ENCODE measurements at places on chromosomes 3 and 15.
A peak's percentile ranks its signal among the peaks of the same experiment; 100 is the strongest.

DNA sequence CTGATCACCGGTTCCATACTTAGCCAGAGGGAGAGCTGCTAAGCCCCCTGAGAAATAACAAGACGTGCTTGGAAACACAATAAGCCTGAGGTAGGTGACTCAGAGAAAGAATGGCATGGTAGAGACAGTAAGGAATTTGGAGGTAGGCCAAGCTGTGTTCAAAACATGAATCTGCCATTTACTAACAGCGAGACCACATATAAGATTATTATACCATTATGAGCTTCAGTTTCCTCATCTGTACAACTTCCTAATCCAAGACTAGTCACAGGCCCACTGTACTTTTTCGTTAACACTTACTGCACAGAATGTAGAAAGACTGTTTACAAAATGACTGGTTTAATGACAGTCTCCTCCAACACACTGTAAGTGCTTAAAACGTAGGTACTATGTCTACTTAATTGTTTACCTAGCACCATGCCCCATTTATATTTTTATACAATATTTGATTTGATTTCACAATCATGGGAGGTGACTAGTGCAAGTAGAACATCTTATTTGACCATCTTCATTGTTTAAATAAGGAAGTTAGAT, 25.7 kb downstream of the ATOSA start:
- no peak for DNase-seq

GRCh38 chr15:95051861-95052260, 820.5 kb downstream of the MCTP2 start:
- DNase-seq, result no peak

GRCh38 chr3:187709155-187709554, 6.8 kb upstream of the RTP2 start:
- no peak for DNase-seq

GRCh38 chr3:112778353-112778948, 68.2 kb downstream of the CD200R1L start:
- peak; percentile 23 for DNase-seq

GRCh38 chr3:169062501-169062900, 601.0 kb downstream of the MECOM start:
- no peak for DNase-seq

- DNase-seq, result no peak
Measured at GRCh38 chr3:100083209-100083608, 31.1 kb downstream of the FILIP1L start.

DNA sequence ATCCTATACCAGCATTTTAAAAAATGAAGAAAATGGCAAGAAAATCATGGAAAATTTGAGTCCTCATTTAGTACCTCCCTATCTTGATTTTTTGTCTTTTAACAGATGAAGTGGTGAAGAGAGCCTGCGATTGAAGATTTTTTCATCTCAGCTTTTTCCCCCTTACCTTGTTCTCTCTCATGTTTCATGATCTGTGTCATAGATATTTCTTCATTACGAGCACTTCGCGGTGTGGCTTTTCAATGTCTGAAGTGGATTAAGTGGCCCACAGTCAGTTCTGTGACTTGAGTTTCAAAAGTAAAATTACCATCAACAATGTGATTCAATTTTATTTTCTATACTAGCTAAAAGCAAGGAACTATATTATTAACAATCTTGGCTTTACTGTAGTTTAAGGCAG, 147.2 kb downstream of the FNDC3B start:
- no peak for DNase-seq

DNA sequence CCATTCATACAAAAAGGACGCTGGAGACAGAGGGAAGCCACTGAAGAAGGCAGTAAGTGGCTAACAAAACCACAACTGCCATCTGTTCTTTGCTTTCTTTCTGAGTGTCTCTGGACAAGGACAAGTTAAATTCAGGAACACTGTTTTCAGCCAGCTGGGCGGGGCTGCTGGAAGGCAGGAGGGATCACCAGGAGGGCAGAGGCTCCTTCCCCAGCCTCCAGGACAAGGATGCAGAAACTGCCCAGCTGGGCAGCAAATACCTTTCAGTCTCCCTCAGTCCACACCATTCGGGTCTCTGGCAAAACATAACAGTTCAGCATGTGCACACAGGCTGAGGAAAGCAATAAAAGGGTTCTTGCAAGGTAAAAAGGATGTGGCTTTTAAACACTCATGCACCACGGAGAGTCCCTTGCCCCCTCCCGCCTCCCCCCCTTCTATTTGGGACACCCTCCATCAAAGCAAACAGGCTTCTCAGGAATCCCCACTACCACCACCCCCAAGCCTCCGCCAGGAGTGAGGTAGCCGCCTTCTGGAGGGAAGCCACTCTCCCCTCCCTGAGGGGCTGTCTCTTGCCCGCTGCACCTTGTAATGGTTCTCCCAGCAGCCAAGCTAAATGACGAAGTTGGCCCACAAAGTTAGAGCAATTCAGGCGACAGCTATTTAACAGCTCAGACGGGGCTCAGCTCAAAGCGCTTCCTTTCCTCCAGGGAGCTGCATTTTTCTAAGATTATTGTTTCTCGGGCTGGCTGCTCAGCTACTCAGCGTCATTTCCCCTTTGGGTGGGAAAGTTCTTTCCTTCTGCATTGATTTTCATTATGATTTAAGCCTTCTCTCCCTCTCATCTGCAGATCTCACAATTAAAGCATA, 3.8 kb downstream of the HEG1 start:
- peak; percentile 49 for DNase-seq

DNA sequence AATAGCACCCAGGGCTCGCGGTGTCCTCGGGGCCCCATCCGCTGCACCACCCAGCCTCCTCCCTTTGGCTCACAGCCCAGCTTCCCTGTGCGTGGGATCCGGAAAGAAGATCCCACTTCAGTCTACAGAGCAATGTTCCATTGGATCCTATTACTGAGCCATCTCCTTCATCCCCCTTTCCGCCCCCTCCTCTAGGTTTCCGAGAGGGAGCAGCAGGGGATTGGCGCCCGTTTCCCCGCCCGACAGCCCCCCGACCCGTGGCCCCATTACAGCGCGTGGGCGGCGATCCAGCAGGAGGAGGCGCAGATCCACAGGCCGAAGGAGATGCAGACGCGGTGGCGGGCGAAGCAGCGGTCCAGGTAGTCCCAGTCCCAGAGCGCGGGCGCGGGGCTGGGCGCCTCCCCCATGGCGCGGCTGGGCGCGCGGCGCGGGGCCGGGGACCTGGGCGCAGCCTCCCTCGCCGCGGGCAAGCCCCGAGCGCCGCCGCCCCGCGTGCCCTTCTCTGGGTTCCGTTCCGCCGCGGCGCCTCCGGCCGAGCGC, 340 bp downstream of the TMEM44 start:
- no peak for DNase-seq

- no peak for DNase-seq
Measured at GRCh38 chr15:68625853-68626252, 47.1 kb downstream of the CORO2B start.

DNA sequence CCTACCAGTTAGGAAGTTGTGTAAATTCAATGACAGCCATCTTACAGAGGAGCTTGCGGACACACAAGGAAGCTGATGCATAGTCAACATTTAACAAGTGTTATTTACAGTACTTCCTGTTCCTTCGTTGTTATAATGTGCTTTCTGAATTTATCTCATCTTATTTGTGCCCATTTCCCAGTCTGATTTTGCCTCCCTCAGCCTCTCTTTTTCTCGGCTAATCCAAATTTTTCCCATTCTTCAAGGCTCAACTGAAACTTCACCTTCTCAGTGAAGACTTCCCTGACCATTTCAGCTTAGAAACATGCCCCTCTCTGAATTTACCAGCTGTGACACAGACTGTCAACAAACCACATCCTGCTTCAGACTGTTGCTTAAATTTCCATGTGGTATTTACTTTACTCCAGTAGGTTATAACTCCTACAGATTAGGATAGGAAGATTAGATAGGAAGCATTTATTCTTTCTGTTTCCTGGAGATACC, 55.7 kb upstream of the CP start:
- DNase-seq, result peak; percentile 80

GRCh38 chr15:72222393-72222792, 8.6 kb downstream of the PKM start:
- DNase-seq, result no peak

- no peak for DNase-seq
Measured at GRCh38 chr3:139132976-139133375, 88.3 kb upstream of the PRR23C start.

DNA sequence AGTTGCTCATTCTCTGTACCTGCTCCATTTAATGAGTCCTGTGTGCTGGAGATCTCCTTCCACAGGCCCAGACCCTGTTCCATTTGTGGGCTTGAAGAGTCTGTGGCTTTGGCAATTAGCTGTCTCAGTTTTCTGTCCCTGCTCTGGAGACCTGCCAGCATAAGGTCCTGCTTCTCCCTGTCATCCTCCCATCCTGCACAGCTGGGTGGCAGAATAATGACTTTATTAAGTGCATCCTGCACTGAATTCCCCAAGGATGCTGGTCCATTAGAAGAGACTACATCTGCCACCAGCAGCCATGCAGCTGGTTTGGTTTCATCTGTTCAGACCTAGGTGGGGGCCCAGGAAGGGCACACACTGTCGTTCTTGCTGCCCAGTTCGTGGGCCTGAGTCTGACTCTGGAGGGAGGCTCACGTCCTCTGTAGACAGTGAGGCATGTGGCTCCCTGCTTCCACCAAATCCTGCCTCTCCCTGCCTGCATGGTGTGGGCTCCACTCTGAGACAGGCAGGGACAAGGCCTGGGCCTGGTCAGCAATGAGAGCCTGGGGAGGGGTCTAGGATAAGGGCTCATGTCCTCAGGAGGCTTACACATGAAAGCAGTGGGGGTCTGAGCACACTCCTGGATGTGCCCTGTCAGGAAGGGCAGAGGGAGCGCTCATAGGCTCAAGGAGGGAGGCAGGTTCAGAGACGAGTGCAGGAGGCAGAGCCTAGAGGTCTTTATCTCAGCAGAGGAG, 78.4 kb upstream of the PRR23E start:
- DNase-seq, result no peak

- no peak for DNase-seq
Measured at GRCh38 chr15:75832114-75832513, 11.1 kb upstream of the UBE2Q2 start.

DNA sequence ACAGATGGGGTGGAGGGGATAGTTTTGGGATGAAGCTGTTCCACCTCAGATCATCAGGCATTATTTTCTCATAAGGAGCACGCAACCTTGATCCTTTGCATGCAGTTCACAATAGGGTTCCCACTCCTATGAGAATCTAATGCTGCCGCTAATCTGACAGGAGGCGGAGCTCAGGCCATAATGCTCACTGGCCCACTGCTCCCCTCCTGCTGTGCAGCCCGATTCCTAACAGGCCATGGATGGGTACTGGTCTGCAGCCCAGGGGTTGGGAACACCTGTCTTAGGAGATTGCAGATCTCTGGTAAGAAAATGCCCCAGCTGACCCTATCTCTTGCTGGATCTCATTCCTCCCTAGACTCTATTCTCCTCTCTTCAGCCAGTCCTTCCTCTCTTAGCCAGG, 6.8 kb downstream of the CSTA start:
- DNase-seq, result no peak

DNA sequence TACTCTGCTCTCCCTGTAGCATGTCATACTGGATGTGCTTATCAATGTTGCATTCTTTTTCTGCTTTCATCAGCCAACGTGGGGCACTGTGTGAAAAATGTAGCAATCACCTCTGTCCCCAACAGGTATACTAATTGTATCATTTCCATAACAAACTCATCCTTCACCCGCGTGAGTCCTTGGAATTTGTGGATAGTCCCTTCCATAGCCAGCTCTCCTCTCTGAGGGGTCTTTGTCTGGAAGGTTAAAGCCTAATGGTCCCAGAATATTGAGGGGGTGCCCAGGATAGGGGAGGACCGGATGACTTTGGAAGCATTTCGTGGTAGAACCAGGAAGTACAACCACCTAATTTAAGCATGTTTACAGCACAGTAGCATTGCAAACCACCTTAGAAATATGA, 124.6 kb downstream of the FOXB1 start:
- DNase-seq, result no peak

GRCh38 chr15:59400103-59400813, 27.6 kb upstream of the MYO1E start:
- no peak for DNase-seq

- peak; percentile 76 for DNase-seq
Measured at GRCh38 chr3:31462050-31462569, 70.6 kb upstream of the STT3B start.

GRCh38 chr15:39598958-39599845, 18.3 kb downstream of the THBS1 start:
- DNase-seq, result no peak

GRCh38 chr3:131147534-131147933, 120.9 kb downstream of the NEK11 start:
- DNase-seq, result peak; percentile 8

- no peak for DNase-seq
Measured at GRCh38 chr3:139443186-139443585, 33.1 kb downstream of the RBP2 start.

DNA sequence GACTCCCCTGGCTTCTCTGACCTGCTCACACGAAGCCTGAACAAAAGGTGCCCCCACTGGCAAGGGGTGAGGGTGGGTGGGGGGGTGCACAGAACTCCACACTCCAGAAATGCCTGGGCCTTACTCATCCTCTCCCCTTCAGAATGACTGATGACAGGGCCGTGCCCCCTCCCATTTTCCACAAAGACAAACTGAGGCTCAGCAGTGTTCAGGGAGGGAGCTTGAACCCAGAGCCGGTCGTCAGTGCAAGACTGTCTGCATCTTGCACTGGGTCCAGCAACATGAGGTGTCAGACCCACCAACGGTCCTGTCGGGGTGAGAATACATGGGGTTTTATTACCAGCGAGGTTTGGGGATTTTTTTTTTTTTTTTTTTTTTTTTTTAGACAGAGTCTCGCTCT, 15.3 kb downstream of the IGDCC3 start:
- no peak for DNase-seq

DNA sequence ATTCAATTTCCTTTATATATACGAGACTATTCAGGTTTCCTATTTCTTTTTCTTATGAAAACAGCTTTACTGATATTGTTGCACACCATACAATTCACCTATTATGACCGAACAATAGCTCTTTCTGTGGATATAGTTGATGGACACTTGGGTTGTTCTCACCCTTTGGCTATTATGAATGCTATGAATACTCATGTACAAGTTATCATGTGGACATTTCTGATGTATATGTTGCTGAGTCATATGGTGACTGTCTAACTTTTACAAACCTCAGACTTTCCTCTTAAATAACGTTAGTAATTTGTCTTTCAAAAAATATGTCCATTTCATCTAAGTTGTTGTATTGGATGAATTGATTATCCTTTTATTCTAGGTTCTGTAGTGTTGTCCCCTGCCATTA, 15.7 kb upstream of the USF3 start:
- DNase-seq, result peak; percentile 8

DNA sequence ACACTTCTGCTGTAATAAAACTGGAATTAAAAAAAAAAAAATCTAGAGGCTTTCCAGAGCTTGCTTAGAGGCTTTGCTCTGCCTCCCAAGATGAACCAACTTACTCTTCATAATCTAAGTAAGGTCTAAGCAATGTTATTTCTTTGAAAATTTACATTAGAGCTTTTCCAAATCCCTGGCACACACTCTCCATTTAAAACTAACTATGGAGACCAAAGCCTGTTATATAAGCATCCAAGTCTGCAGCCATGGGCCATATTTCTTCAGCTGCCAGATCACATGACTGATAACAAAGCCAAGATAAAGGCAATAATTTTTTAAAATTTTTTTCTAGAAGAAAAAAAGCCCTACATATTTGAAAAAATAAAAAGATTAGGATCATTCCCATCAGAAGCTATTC, 55.0 kb upstream of the ARHGEF3 start:
- no peak for DNase-seq

Measured in NB4 (cell line).